ENCODE measurements at places on chromosomes 6 and 20.

GRCh38 chr20:36848078-36848660, 27.8 kb upstream of the TLDC2 start:
- no peak for DNase-seq

DNA sequence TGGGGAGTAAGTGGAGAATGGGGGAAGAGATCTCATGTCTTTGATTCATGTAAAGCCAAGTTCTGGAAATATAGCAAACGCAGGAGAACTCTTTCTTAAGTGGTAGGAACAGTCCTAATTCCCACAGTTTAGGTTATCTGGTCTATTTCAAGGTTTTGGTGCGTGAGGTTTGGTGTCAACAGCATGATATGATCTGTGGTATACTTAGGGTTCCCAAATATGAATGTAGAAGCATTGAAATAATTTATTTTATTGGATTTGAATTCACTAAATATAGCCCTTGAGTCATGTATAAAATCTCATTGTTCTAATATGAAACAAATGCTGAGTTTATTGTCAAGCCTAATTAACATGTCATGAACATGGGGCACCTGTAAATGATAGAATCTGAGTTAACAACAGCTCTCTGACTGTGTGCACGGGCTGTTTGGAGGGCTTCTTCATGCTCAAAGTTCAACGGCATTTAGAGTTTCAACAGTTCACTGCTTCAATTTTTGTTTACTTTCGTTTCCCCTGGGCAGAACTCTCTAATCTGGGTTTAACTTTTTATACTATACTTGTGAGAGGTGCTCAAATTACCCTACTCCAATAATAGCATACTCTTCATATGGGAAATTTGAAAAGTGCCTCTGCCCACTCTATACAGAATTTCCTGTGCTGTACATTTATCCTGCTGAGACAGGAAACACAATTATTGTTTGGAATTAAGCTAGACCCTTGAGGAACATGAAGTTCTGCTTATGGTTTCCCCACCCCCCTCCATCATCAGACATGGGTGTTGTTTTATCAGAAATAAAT, 236.3 kb upstream of the ZNF217 start:
- peak; percentile 19 for DNase-seq

GRCh38 chr6:130600880-130601341, 226.3 kb upstream of the SMLR1 start:
- no peak for DNase-seq

DNA sequence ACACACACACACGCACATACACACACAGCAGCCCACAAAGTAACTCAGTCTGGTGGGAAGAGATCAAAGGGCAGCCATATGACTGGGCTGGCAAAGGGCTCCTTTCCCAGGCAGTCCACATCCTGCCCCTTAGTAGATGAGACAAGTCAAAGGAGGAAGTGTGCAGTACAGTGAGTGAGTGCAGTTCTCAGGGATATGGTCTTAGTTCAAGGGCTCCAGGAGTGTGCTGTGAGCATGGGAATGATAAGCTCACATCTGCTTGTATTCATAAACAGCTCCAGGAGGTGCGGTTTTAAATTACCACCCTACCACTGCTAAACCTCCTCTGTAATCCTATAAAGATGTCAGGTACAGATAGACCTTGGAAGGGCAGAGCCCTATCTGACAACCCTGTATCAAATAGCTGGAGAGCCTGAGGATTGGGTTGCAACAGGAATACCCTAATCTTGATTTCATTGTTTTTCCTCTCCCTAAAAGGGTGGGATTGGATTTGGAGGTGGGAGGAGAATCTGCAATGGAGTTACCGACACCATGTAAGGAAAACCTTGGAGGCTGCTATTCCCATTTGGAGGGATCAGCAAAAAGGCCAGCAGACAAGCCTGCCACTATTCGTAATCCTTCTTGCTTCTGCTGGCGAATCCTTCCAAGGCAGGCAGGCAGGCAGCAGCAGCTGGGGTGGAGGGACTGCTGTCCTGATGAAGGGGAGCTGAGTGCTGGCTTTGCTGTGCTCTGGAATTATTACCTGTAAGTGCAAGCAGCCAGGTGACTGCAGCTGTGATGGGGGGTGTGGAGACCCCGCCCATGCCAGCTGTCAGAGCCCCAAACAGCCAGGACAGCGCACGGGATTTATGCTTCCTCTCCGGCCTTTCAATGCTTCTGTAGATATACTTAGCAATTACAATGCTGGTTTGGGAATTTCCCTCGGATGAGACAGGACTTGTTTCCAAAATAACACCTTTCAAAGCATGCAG, 342.7 kb downstream of the PRL start:
- no peak for DNase-seq

- peak; percentile 1 for DNase-seq
Measured at GRCh38 chr20:22402550-22402949, 181.8 kb downstream of the FOXA2 start.

DNA sequence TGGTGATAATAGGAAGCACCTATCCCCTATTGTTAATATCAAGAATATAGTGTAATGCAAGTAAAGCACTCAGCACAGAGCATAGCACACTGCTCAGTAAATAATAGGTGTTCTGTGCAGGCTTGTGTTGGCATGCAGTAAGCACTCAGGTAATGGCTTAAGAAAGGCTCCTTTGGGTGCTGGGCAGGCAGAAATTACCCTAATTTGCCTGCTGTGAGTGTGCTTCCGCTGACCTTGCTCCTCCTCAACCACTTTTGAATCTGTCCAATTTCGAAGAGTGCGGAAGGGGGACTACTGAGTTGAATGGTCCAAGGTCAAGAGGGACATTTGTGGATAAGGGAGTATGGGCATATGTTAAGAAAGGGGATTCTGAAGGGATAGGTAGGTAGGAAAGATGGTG, 15.4 kb downstream of the SRSF3 start:
- no peak for DNase-seq

GRCh38 chr6:37638414-37639341, 59.0 kb downstream of the MDGA1 start:
- no peak for DNase-seq

DNA sequence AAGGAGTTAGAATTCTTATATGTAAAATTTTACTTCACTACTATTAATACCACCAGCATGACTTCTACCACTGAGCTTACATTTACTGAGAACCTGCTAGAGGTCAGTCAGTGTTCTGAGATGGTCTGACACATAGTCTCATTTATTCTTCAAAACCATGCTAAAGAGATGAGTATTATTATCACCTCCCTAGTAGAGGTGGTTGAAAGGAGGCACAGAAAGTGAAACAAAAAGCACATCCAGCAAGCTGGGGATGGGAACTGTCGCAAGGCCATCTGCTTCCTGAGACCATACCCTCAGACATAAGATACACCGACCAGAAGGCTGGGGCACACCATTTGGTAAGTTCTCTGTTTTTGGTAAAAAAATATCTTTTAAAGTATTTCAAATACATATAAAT, 137.7 kb downstream of the INSM1 start:
- DNase-seq, result no peak

DNA sequence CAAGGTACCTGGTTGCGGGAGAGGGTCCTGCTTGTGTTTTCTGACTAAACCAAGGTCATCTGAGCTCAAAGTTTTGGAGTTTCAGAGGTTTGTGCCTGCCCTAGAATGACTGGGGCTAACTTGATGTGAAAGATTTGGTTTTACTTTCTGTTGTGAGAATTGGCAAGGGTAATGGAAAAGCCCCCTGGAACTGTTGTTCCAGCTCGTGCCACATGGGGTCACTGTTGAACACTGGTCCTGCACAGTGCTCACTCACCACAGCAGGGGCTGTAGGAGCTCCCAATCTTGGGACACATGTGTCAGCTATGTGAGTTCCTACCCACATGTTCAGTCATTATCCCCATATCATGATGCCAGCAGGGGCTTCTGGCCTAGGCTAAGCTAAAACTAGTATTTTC, 6.5 kb downstream of the TGM6 start:
- DNase-seq, result peak; percentile 80

DNA sequence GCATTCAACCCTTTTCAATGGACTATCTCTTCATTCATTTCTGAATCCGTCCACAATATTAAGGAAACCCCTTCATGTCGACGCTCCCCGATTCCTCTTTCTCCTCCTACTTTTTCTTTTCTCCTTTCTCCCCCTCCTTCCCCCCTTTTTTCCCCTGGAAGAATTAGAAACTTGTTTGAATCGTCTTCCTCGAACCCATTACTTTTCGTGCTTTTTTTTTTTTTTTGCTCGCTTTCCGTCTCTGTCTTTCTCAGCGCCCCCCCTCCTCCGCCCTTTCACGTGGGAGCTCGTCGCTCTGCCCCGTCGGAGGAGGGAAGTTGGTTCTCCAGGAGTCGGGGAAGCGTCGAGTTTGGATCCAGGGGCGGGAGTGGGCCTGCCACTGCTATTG, 2.3 kb upstream of the NKX2-2 start:
- no peak for DNase-seq

DNA sequence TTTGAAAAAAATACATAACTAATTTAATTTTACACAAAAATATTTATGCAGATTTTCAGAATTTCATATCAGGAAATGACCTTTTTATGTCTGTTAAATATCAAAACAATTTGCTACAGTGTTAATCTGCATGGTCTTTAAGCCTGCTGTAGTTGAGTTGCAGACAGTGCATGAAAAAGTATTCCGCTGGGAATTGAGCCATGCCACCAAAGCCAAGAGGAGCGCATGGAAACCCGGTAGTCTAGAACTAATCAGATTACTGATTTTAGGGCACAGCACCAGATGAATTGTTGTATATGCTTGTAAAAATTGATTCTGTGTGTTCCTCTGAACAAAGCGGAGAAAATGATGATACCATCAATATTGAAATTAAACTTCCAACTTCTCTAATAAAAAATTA, 34.3 kb upstream of the LAMP5 start:
- DNase-seq, result no peak

GRCh38 chr6:31368461-31368860, 11.5 kb upstream of the HLA-B start:
- DNase-seq, result no peak

DNA sequence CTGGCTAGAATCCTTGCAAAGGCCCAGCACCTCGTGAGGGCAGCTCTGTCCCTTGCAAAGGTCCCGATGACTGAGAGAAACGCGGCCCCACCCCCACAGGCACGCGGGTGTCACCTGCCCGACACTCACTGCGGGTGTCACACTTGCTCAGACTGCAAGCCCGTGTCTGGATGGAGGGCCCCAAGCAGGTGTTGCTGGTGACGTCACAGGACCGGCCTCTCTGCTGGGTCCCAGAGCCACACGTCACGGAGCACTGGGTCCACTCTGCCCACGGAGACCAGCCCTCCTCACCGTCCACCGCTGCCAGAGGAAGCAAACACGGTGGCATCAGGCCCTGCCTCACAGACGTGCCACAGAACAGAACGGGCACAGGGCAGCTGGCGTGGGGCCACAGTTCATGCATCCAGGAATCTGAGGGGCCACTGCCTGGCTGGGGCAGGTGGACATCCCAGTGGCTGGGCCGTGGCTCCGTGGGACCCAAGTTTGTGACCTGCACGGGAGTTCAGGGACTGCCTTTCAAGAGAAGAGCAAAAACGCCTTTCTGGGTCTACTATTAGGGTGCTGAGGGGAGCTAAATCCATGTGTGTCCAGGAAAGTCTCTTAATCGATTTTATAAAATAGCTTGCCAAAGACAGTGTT, 16.0 kb downstream of the THBS2 start:
- DNase-seq, result no peak

GRCh38 chr6:159817951-159818739, 18.1 kb downstream of the PNLDC1 start:
- DNase-seq, result no peak

- DNase-seq, result no peak
Measured at GRCh38 chr6:22078802-22079545, 217.9 kb downstream of the PRL start.

DNA sequence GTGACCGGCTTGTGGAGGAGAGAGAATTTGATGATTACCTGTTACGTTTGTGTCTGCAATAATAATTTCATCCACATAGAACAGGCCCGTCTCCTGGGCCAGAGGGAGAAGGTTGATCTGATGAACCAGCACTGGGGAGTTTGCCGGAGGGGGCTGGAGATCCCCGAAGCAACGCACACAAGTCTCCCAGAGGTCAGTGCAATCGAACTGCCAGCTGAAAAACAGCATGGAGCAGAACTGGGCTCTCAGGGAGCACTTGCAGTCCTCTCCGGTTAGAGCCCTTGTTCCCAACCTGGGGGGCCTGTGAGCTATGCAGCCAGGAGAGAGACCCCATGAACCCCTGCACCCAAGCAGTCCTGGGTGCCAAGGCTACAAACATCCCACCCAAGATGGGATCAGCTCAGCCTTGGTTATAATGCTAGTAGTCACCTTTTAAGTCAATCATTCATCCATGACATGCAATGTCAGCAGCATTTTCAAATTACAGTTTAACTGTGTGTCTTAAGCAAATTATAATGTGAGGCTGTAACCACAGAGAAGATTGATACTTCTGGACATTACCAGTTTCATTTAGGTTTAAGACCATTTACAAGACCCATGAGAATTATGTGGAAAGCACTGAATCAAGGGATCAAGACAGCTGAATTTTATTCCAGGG, 34.2 kb downstream of the PKHD1 start:
- no peak for DNase-seq

Measured in RPMI8226 (cell line).